Stomach (tissue), 19 donors: ENCODE measurements at places on chromosomes 4 and X. TPM values are rescaled to one million over a fixed set of nuclear protein-coding genes. Genes with fewer than 3 reads are reported as not detected.
A peak's percentile ranks its signal among the peaks of the same experiment; 100 is the strongest.

The TCEAL7 gene
- 51.3 TPM for total RNA-seq

GRCh38 chr4:92128676-92129075, 175.1 kb upstream of the GRID2 start:
- no peak for DNase-seq

DNA sequence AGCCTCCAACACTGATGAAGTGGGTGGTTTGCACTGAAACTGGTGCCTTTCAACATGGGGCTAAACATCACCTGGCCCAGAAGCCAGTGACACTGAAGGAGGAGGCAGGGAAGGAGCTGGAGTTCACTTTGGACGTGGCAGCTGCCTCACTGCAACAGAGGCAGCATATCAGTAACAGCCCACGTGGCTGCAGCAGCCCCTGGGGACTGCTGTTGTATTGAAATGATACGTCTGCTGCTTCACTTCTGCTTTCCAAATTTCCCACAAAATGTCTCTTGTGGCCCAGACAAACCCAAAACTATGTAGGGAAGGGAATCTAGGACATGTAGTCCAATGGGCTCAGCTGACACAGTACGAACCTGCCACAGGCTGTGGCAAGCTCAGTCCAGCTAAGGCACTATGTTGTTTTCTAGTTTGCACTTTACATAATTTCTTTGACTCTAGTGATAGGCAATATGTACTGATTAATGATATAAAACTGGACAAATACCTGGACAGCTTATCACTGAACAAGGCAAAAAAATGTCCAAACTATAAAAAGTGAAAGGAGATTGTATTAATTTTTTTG, 84.7 kb upstream of the RAPGEF2 start:
- no peak for DNase-seq

- no peak for DNase-seq
Observed at GRCh38 chrX:10387011-10387410, 230.2 kb downstream of the CLCN4 start.

DNA sequence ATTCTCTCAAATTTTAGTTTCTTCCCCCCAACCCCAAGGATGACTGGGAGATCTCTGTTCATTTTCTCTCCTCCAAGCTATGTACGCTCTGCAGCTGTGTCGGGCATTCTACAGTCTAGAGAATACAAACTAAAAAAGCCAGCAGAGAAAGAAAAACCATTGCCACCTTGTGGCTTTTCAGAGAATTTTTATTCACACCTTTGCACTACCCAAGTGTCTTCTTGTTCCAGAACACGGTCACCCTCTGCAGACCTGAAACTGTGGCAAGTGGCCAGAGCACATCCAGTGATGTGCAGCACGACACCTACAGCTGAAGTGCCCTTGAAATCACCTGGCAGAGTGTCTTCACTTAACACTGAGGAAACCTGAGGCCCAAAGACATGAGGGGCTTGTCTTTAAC, 68.6 kb downstream of the CHST7 start:
- DNase-seq: peak; percentile 34

- no peak for DNase-seq
Observed at GRCh38 chrX:36218801-36219200, 299.3 kb downstream of the CFAP47 start.

DNA sequence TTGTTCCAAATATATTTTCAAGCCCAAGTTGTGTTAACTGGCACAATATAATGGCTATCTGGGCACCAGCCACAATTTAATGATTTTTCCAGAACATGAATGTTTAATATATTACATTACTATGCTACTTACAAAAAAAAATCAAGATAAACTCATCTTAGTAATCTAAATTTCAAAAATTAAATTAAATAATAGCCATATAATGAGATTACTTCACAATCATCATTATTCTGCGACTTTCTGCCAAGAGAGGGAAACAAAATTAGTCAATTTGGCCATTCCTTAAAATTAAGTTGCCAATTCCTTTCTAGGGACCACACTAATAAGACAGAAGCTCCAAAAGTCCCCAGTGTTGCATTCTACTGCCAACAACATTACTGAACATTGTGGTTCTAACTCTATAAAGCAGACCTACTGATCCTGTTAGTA, 7.5 kb downstream of the NEK1 start:
- DNase-seq: no peak

The TMPRSS11D gene
- not detected for total RNA-seq

DNA sequence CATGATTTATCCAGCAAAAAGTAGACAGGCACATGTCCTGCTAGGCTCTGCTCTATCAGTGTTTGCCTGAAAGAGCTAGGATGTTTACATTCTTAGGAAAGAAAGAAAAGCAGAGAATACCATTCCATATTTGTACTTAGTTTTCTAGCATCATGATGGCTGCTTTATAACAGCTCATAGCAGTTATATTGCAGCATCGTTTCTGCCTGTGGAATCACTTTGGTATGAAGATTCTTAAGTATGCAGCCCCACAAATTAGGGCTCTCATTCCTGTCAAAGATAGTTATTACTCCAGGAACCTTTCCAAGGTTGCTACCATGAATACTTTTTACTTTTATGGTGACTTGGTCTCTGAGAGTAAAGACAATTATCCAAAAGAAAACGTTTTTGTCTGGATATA, 119.0 kb upstream of the MYOZ2 start:
- DNase-seq: no peak

GRCh38 chrX:79573760-79574159, 206.6 kb upstream of the ITM2A start:
- no peak for DNase-seq

GRCh38 chrX:152915541-152916241, 17.8 kb downstream of the ZNF185 start:
- DNase-seq: no peak

GRCh38 chr4:138110815-138111214, 131.3 kb downstream of the SLC7A11 start:
- DNase-seq: no peak

The GPC3 gene
- 6.1 TPM for total RNA-seq

DNA sequence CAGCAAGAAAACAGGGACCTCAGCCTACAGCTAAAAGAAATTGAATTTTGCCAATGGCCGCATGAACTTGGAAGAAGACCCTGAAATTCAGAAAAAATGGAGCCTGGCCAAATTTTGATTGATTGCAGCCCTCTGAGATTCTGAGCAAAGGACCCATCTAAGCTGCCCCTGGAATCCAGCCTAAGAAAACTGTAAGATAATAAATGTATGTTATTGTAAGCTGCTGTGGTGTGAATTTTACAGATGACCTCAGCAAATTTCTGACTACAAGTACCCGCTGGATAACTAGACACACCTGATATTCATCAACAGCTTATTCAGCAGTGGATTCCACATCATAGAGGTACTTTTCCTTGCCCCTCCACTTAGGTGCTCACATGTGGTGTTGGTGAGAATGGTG, 119.5 kb upstream of the EPHA5 start:
- peak; percentile 5 for DNase-seq

The PIM2 gene
- total RNA-seq: 11.2 TPM

- no peak for DNase-seq
Observed at GRCh38 chr4:4847011-4847410, 12.5 kb upstream of the MSX1 start.

The HMX1 gene
- not detected for total RNA-seq

The BANK1 gene
- total RNA-seq: not detected

DNA sequence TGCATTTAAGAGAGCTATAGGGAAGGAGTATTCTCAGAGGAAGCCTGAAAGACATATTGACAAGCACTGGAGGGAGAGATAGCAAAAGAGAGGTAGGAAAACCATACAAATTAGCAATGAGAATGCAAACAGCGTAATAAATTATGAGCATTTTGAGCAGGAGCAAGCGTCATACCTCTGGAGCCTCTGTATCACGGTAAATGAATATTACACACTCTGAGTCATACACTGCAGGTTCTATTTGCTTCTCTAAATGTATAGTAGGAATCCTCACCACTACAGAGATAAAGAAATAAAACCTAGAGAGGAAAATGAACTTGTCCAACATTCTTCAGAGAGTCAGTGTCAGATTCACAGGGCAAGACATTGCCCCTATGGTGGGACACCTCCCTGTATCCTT, 46.4 kb upstream of the GABRE start:
- no peak for DNase-seq

GRCh38 chr4:169485791-169486742, 126.3 kb downstream of the NEK1 start:
- DNase-seq: peak; percentile 84

GRCh38 chrX:41301438-41301824, 32.5 kb upstream of the DDX3X start:
- DNase-seq: no peak

The MAD2L1 gene
- 1.0 TPM for total RNA-seq

DNA sequence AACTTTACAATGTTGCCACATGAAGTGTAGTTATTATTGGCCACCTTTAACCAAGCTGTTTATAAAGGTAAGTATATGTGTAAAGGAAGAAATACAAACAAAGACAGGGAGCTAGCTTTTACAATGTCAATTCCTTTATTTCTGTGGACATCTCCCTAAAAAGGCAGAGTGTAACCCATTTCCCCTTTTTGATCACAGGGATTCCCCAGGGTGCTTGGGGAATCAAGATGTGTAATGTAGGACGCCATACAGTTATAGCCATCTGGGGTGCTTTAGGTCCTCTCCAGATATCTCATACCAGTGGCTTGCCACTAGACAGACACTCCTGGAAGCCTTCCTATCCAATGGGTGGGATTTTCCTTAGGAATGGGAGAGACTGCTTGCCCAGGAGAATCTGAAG, 4.2 kb upstream of the CUL4B start:
- DNase-seq: no peak

DNA sequence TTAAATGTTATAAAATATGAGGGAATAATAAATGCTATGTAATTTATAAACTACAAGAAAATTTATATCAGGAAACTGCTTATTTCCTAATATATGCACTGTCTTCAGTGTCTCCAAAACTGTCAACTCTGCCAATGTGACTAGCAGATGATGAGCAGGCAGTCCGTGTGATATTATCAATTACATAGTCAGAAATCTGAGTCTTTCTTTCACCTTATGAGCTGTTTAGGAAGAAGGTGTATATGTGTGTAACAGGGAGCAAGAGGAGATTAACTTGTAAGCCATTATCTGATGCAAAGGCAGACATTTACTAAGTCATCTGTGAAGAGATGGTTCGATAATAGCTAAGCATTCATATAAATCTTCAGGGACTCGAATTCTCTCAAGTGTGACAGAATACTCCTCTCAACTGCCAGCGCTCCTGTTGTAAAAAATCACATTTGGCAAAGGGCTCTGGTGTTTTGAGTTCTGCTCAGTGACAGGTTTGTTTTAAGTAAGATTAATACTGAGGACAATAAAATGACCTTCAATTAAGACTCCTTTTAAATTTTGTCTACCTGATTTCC, 79.7 kb downstream of the SNCA start:
- DNase-seq: no peak

- DNase-seq: peak; percentile 26
Observed at GRCh38 chr4:82371497-82371896, 2.3 kb downstream of the HNRNPD start.
